ENCODE measurements at places on chromosomes 1 and 21. TPM values are rescaled to one million over a fixed set of nuclear protein-coding genes. Genes with fewer than 3 reads are reported as not detected.

DNA sequence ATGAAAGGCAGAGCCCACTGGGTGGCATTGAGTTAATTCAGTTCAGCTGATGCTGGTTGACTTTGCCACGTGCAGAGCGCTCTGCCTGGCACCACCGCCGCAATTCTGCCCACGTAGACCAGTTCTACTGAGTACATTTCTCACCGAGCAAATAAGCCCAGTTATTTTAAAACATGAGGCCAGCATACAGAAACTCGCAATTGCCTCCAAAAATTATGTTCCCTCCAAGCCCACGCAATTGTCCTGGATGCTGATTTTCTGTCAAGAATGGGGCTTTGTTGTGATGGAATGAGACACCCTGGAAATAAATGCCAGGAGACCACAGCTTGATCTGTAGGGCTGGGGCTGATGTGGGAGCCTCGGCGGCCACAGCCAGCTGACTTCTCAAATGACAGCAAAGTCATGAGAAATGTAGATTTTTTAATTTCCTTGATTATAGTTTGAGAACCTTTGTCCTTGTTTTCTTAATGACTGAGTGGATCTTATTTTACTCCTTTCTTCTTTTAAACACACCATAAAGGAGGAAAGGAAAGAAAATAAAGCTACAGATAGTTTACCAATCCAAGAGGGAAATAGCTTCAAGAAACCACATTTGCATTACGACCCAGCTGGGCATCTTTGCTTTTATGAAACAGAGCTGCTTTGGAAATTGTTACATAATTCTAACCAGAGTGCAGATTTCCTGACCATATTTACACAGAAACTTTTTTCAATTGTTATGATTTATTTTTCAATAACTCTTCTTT is 11.6 kb upstream of the PARP1 start:
- no peaks in the 10 kb centered on the region for H3K27me3 ChIP-seq
- peaks cover 2% of the 10 kb centered on the region for H3K4me1 ChIP-seq
- no peaks in the 10 kb centered on the region for H3K36me3 ChIP-seq
- no peak overlapping the region for H3K4me3 ChIP-seq
- H3K27ac ChIP-seq: no peak overlapping the region

GRCh38 chr1:88655685-88656299 is 28.3 kb upstream of the PKN2 start:
- no peak overlapping the region for H3K4me3 ChIP-seq
- no peaks in the 10 kb centered on the region for H3K36me3 ChIP-seq
- no peak overlapping the region for H3K27ac ChIP-seq
- no peaks in the 10 kb centered on the region for H3K27me3 ChIP-seq
- DNase-seq: no peak

DNA sequence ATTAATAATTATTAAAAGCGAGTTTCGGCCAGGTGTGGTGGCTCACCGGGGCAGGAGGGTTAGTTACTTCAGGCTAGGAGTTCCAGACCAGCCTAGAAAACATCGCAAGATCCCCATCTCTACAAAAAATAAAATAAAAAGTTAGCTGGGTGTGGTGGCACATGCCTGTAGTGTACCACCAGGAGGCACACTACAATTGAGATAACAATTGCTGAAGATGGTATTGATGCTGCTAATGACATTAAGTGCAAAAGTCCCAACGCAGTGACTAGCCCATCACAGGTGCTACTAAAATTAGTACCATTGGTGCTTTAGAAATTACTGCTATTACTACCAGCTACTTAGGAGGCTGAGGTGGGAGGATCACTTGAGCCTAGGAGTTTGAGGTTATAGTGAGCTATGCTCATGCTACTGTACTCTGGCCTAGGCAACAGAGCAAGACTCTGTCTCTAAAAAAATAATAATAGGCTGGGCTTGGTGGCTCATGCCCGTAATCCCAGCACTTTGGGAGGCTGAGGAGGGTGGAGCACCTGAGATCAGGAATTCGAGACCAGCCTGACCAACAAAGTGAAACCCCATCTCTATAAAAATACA is 156.6 kb downstream of the GREM2 start:
- H3K36me3 ChIP-seq: no peaks in the 10 kb centered on the region
- no peaks in the 10 kb centered on the region for H3K27me3 ChIP-seq
- no peak overlapping the region for H3K4me3 ChIP-seq
- H3K27ac ChIP-seq: no peak overlapping the region
- no peak for DNase-seq

GRCh38 chr1:161190962-161191521 is 7.8 kb downstream of the ADAMTS4 start:
- H3K36me3 ChIP-seq: no peaks in the 10 kb centered on the region
- H3K27ac ChIP-seq: peak overlapping the region; percentile 9

DNA sequence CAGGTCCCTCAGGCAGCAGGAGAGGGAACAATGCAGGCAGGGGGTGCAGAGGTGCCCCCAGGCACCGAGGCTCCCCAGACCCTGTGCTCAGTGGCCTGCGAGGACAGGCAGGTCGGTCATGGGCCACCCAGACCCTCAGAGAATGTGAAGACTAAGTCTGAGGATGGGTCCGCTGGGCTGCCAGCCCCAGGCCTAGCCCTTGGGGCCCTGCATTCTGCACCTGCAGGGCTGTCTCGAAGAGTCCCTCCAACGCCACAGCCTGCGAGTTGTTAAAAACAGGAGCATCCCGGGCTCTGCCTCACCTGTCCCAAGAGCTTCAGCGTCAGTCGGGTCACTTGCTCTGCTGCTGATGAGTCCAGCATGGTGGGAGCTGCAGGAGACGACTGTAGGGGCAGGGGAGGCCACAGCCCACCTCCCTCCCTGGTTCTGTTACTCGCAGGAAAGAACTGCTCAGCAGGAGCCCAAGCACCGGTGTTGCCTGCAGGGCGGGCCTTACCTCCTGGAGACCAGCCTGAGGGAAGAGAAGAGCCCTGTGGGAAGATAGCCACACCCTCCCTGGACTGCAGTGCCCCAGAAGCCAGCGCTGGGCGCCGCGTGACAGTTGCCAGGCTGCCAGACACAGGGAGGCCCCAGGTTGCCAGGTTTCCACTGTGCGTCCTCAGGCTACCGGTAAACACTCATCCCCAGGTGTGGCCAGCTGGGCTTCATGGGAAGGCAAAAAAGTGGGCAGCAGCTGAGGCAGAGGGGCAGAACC is 5.8 kb downstream of the C21orf58 start:
- no peaks in the 10 kb centered on the region for H3K27me3 ChIP-seq
- H3K36me3 ChIP-seq: peaks cover 44% of the 10 kb centered on the region
- H3K4me3 ChIP-seq: no peak overlapping the region
- DNase-seq: no peak
- peaks cover 38% of the 10 kb centered on the region for H3K4me1 ChIP-seq

DNA sequence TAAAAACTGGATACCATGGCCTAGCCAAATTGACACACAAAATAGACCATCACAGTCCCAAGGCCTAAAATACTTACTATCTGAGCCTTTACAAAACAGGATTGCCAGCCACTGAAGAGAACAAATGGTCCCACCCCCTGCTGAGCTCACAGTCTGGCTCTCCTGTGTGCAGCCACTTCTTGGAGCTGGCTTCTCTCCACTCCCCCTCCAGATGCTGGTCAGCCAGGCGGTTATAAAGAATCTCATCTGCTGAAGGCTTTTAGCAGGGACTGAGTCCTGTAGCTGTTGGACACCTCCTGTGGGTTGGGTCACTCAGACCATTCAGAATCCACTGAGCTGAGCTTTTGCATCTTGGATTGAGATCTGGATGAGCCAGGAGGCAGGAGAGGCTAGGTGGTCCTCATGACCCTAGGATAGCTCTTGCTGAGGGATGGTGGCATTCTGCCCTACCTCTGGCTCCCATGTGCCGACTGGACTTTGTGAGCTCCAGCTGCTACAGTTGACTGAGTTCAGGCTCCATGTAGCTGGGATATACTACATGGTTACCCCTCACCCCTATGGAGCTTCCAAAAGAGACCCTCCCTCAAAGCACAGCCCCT is 16.1 kb downstream of the OXCT2 start:
- no peaks in the 10 kb centered on the region for H3K27me3 ChIP-seq
- H3K27ac ChIP-seq: no peak overlapping the region
- H3K4me1 ChIP-seq: no peaks in the 10 kb centered on the region

- no peak overlapping the region for H3K27ac ChIP-seq
- no peaks in the 10 kb centered on the region for H3K36me3 ChIP-seq
- H3K4me3 ChIP-seq: no peak overlapping the region
- H3K27me3 ChIP-seq: no peaks in the 10 kb centered on the region
Measured at GRCh38 chr1:65615859-65616258, 176.8 kb upstream of the PDE4B start.

GRCh38 chr1:40240390-40240789 is 7.3 kb upstream of the TMCO2 start:
- H3K27me3 ChIP-seq: no peaks in the 10 kb centered on the region
- no peak for DNase-seq
- H3K4me1 ChIP-seq: no peaks in the 10 kb centered on the region
- peaks cover 2% of the 10 kb centered on the region for H3K36me3 ChIP-seq

GRCh38 chr1:214187933-214188332 is 93.0 kb upstream of the SMYD2 start:
- no peaks in the 10 kb centered on the region for H3K36me3 ChIP-seq
- no peak overlapping the region for H3K27ac ChIP-seq
- H3K4me3 ChIP-seq: no peak overlapping the region
- H3K27me3 ChIP-seq: peaks cover 32% of the 10 kb centered on the region
- H3K4me1 ChIP-seq: no peaks in the 10 kb centered on the region

DNA sequence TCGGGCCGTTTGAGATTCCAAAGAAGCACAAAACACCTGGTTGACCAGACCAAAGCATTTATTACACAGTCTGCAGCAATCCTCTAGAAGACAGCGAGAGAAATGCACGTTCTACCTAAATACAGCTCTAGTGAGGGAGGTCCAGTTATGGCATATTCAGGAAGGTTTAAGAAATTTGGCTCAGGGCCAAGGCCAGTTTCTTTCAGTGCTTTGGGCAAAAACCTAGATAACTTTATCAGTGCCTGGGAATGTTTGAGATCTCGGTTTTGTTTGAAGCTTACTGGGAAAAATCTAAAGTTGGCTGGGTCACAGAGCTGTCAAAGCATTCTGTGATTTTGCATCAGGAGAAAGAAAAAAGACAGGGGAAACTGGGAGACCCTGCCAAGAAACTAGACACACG is 514.0 kb upstream of the TMPRSS15 start:
- H3K36me3 ChIP-seq: no peaks in the 10 kb centered on the region
- no peak overlapping the region for H3K4me3 ChIP-seq
- no peak for DNase-seq
- no peaks in the 10 kb centered on the region for H3K27me3 ChIP-seq

Gene UBASH3A
- total RNA-seq: 14.4 TPM

Gene C1QB
- 1,175 TPM for total RNA-seq

Gene FAM3B
- total RNA-seq: 0.79 TPM

Gene CNTN2
- total RNA-seq: not detected

Gene NGF
- 2.0 TPM for total RNA-seq

Gene GPR52
- total RNA-seq: 21.4 TPM

Gene BROX
- 57.5 TPM for total RNA-seq

Gene CHODL
- total RNA-seq: 3.1 TPM

Data from spleen (tissue), 13 donors.